ENCODE measurements at places on chromosomes 13 and 19.

- H3K4me3 ChIP-seq: peak overlapping the region; percentile 96
- H3K27ac ChIP-seq: peak overlapping the region; percentile 83
- no peak for DNase-seq
These were observed 676 bp upstream of the POLRMT start for GRCh38 chr19:633786-634639.

- no peak overlapping the region for H3K27ac ChIP-seq
- H3K27me3 ChIP-seq: peaks cover 4% of the 10 kb centered on the region
- H3K4me1 ChIP-seq: peaks cover 4% of the 10 kb centered on the region
- H3K4me3 ChIP-seq: no peak overlapping the region
- no peaks in the 10 kb centered on the region for H3K36me3 ChIP-seq
These were observed 12.1 kb upstream of the DACH1 start for GRCh38 chr13:71879129-71879535.

GRCh38 chr13:79385694-79386093 is 20.4 kb downstream of the RBM26 start:
- H3K27ac ChIP-seq: no peak overlapping the region
- H3K4me3 ChIP-seq: peak overlapping the region; percentile 34
- H3K27me3 ChIP-seq: no peaks in the 10 kb centered on the region
- peaks cover 18% of the 10 kb centered on the region for H3K36me3 ChIP-seq

GRCh38 chr19:447816-448560 is 12.8 kb downstream of the SHC2 start:
- no peaks in the 10 kb centered on the region for H3K4me1 ChIP-seq
- H3K27me3 ChIP-seq: peaks cover 2% of the 10 kb centered on the region
- H3K27ac ChIP-seq: no peak overlapping the region
- H3K4me3 ChIP-seq: no peak overlapping the region
- DNase-seq: no peak

DNA sequence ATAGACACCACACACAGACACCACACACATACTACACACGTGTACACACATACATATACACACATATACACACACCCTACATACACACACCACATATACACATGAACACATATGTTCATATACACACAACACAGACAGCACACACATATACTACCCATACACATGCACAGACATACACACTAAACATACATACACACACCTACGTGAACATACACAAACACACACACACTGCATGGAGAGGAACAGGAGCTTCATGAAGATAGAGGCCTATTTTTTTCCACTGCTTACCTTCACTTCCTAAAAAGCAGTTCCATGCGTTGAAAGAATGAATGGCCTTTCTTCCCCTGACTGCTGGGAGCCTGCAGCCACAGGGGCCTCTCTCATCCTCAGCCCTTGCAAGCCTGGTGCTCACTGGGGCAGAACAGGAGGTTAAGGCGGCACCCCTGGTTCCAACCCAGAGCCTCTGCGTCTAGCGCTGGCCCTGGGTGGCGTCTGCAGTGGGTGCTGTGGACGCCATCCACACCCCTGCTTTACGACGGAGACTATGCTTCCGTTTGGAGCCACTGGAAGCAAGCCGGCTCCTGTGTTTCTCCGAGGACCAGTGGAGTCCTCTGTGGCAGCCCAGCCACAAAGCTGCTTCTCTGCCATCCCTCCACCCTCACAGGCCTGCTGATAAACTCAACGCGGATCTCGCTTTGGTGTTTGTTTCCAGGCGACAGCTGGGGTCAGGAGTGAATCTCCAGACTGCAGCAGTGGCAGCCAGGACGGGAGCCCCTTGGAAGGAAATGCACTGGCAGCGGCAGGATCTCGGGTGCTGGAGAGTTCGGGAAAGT is 1.9 kb upstream of the RASA3 start:
- no peak for DNase-seq
- peaks cover 8% of the 10 kb centered on the region for H3K36me3 ChIP-seq
- peaks cover 37% of the 10 kb centered on the region for H3K4me1 ChIP-seq
- H3K27ac ChIP-seq: peak overlapping the region; percentile 46
- H3K27me3 ChIP-seq: peaks cover 7% of the 10 kb centered on the region
- H3K4me3 ChIP-seq: peak overlapping the region; percentile 69

DNA sequence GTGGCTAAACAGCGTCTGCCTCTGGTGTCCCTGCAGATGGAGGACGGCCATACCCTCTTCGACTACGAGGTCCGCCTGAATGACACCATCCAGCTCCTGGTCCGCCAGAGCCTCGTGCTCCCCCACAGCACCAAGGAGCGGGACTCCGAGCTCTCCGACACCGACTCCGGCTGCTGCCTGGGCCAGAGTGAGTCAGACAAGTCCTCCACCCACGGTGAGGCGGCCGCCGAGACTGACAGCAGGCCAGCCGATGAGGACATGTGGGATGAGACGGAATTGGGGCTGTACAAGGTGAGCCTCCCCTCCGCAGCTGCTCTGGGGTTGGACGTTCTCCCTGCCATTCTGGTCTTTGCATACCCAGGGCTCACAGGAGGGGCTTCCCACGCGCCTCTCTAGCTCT is 19.9 kb downstream of the UHRF1 start:
- no peaks in the 10 kb centered on the region for H3K27me3 ChIP-seq
- H3K4me3 ChIP-seq: no peak overlapping the region
- no peak for DNase-seq

DNA sequence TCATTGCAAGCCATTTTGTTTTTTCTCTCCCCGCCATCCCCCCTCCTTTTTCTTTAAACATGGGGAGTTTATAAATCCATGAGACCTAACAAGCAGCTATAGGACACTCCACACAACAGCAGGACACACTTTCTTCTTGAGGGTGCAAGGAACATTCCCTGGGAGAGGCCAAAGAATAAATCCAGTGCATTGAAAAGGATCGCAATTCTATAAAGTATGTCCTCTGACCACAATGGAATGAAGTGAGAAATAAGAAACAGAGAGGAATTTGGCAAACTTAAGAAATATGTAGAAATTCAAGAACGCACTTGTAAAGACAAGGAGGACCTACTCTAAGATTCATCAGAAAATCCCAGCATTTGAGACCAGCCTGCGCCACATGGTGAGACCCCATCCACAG is 11.9 kb downstream of the KLF2 start:
- DNase-seq: no peak
- H3K27ac ChIP-seq: no peak overlapping the region
- peaks cover 2% of the 10 kb centered on the region for H3K36me3 ChIP-seq
- H3K4me1 ChIP-seq: peaks cover 54% of the 10 kb centered on the region

- H3K27ac ChIP-seq: peak overlapping the region; percentile 80
- peak; percentile 16 for DNase-seq
- no peak overlapping the region for H3K4me3 ChIP-seq
- H3K36me3 ChIP-seq: peaks cover 39% of the 10 kb centered on the region
- H3K27me3 ChIP-seq: no peaks in the 10 kb centered on the region
These were observed 21.0 kb downstream of the EPSTI1 start for GRCh38 chr13:42970824-42971690.

DNA sequence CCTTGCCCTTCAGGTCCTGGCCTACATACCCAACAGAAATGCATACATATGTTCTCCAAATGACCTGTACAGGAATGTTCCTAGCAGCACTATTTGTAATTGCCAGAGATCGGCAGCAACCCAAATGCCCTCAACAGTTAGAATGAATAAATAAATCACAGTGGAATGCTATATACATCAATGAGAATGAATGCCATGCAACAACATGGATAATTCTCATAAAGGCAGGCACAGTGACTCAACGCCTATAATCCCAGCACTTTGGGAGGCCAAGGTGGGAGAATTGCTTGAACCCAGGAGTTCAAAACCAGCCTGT is 18.6 kb downstream of the TEX101 start:
- H3K36me3 ChIP-seq: peaks cover 2% of the 10 kb centered on the region
- H3K4me1 ChIP-seq: peaks cover 46% of the 10 kb centered on the region
- H3K4me3 ChIP-seq: no peak overlapping the region
- H3K27me3 ChIP-seq: no peaks in the 10 kb centered on the region
- no peak overlapping the region for H3K27ac ChIP-seq

GRCh38 chr19:50679177-50680125 is 30.2 kb downstream of the C19orf81 start:
- H3K36me3 ChIP-seq: no peaks in the 10 kb centered on the region
- H3K27me3 ChIP-seq: peaks cover 8% of the 10 kb centered on the region
- H3K27ac ChIP-seq: peak overlapping the region; percentile 0
- H3K4me1 ChIP-seq: peaks cover 7% of the 10 kb centered on the region
- DNase-seq: peak; percentile 70
- no peak overlapping the region for H3K4me3 ChIP-seq

- peaks cover 5% of the 10 kb centered on the region for H3K36me3 ChIP-seq
- H3K27me3 ChIP-seq: peaks cover 2% of the 10 kb centered on the region
- DNase-seq: no peak
These were observed 16.0 kb downstream of the PRKCSH start for GRCh38 chr19:11451327-11451870.

GRCh38 chr19:8255426-8256125 is 46.4 kb downstream of the CERS4 start:
- no peak overlapping the region for H3K27ac ChIP-seq
- H3K4me1 ChIP-seq: peaks cover 7% of the 10 kb centered on the region
- no peak for DNase-seq
- H3K36me3 ChIP-seq: peaks cover 10% of the 10 kb centered on the region
- H3K4me3 ChIP-seq: no peak overlapping the region

GRCh38 chr19:17577457-17578097 is 22.1 kb downstream of the COLGALT1 start:
- no peak overlapping the region for H3K27ac ChIP-seq
- H3K4me1 ChIP-seq: peaks cover 8% of the 10 kb centered on the region
- H3K36me3 ChIP-seq: peaks cover 42% of the 10 kb centered on the region

DNA sequence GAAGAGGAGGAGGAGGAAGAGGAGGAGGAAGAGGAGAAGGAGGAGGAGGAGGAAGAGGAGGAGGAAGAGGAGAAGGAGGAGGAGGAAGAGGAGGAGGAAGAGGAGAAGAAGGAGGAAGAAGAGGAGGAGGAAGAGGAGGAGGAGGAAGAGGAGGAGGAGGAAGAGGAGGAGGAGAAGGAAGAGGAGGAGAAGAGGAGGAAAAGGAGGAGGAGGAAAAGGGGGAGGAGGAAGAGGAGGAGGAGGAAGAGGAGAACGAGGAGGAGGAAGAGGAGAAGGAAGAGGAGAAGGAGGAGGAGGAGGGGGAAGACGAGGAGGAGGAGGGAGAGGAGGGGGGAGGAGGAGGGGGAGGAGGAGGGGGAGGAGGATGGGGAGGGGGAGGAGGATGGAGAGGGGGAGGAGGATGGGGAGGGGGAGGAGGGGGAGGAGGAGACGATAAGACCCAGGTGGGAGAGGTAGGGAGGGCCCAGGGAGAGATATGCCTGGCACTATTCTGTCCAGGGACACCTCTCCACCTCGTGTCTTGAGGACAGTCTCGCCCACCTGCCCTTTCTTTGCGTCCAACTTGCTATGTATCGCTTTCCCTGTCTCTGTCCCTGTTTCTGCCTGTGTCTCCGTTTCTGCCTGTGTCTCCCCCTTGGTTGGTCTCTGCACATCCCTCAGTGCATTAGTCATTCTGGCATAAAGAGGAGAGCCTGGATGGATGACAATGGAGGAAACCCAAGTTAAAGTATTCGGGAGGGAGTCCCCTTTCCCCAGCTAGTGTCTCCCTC is 7.1 kb upstream of the KLK5 start:
- no peak overlapping the region for H3K4me3 ChIP-seq
- peaks cover 2% of the 10 kb centered on the region for H3K27me3 ChIP-seq

DNA sequence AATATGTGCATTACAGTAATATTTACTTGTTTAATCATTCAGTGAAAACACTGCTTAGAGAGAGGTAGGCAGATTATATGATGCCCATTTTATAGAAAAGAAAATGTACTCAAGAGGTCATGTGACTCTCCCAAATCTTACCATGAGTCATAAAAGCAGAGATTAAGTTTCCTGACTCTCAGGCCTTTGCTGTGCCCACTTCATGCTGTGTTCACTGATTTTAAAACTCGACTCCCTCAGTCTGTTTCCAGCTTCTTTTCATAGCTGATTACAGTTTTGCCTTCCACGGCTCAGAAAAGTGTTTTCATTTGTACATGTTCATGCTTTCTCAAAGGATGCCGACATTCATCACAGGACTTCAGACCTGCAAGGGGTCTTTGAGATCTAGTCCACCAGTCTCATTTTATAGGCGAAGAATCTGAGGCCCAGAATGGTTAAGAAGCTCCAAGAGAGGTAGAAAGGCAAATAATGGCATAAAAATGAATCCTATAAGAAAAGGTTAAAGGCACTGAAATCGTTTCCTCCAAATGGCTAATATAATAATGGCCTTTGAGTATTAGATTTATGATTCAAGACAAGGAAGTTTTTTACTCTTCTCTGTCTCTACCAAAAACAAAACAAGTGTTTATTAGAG is 9.0 kb upstream of the IPO5 start:
- H3K36me3 ChIP-seq: no peaks in the 10 kb centered on the region
- no peaks in the 10 kb centered on the region for H3K4me1 ChIP-seq
- no peak for DNase-seq
- no peak overlapping the region for H3K4me3 ChIP-seq
- peaks cover 4% of the 10 kb centered on the region for H3K27me3 ChIP-seq

DNA sequence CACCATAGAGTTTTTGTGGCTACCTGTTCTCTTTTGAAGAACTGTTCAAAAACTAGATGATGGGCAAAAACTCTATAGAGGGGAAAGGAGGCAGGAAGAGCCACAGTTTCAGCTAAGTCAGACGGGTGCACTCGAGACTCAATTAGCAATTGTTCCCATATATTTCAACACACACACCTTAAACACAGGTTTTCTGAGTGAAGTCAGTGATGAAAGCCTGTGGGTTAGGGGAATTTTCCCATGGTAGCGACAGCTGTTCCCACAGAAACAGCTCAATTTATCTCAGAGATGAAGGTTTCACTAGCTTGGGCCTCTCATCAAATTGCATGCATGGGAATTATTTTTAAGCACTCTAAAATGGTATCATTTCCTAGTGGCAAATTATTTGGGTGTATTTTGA is 143.4 kb downstream of the ZIC5 start:
- no peak for DNase-seq
- no peak overlapping the region for H3K27ac ChIP-seq
- H3K36me3 ChIP-seq: no peaks in the 10 kb centered on the region
- no peak overlapping the region for H3K4me3 ChIP-seq

DNA sequence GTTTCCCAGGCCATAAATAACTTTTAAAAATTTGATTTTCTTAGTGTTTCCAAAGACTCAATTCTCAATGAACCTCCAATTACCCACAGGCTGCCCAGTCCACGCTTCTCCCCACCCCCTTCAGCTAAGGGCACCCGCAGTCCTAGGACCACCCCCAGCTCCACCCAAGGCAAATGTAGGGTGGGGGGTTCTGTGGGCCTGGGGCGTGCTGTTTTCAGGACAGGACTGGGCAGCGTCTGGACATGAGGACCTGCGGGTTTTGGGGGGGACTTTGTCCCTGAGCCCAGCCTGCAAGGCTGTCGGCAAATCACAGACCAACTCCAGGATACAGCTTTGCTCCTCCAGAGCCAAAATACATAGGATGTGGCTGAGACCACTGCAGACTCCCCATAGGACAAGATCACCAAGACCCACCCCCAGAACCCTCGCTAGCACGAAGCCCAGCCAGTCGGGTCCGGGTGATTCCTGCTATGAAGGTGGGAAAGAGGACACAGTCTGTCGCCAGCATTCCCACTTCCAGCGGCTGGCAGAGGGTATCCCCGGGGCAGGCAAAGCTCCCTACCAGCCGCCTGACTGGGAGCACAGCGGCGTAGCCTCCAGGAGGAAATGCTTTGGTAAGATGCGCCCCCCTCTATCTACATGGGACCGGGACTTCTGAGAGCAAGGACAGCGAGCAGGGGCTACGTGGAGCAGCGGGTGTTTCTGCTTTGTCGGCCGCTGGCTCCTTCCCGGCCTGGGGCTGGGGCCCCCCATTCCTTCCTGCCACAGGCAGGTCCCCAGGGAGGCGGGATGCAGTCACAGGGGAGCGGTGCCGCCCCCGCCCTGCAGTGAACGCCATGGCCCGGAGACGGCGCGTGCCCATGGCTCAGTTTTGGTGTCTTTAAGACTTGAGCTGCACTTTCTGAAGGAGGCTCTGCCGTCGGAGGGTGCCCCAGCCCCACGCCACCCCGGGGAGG is 1.6 kb upstream of the TIMM13 start:
- no peak overlapping the region for H3K4me3 ChIP-seq
- H3K4me1 ChIP-seq: peaks cover 11% of the 10 kb centered on the region
- peaks cover 13% of the 10 kb centered on the region for H3K36me3 ChIP-seq
- no peak for DNase-seq
- peak overlapping the region; percentile 36 for H3K27ac ChIP-seq
- peaks cover 2% of the 10 kb centered on the region for H3K27me3 ChIP-seq

Measured in activated T-helper 1 cell treated with anti-CD3 and anti-CD28 coated beads, Interleukin-12 subunit alpha, Interleukin-12 subunit beta, Interleukin-2, Interleukin-4 antibody, amounts not matched to agents 30 ng/mL and 10 ng/mL and 1 ng/mL, durations not matched to agents 14 hours and 24 hours and 36 hours (primary cell).